ENCODE measurements at places on chromosomes 1 and 21.

DNA sequence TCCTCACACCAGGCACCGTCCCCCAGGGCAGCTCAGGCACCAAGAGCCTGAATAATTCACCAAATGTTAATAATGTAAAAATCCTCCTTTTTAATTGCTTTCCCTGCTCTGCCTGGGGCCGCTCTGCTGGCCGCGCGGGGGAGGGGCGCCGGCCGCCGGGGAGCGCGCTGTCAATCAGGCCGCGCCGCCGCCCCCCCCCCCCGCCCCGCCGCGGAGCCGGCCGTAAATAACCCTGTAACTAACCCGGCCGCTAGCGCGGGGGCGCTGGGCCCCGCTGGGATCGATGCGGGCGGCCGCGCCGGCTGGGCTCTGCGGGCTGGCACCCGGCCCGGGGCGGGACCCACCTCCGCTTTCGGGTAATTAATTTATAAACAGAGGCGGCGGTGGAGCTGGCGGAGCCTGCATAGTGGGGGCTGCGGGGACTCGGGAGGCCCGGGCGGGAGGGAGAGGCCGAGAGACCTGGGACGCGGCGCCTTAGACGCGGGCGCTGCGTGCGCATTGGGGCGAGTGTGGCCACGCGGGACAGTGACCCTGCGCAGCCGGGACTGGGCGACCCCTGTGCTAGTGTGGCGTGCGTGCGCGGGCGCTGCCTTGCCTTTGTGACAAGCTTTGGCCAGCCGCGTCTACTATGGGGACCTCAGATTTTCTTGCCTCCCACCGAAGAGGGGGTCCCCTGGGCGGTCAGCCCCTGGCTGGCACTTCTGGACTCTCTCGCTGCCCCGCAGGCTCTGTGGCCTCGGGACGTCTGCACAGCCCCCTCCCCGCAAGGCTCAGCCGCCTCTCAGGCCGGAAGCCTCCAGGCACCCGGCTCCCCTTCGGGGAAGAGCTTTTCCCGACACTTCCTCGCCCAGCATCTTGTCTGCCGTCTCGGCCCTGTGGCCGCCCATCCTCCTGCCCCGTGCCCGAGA lies 16.6 kb downstream of the SAMD11 start:
- no peak for DNase-seq

GRCh38 chr21:36156815-36157670 lies at the start of gene DOP1B:
Gene DOP1B, plus strand, starts transcription at chr21:36156824. Its CDS starts 7,910 bp downstream, at chr21:36164734.
- no peak for DNase-seq

DNA sequence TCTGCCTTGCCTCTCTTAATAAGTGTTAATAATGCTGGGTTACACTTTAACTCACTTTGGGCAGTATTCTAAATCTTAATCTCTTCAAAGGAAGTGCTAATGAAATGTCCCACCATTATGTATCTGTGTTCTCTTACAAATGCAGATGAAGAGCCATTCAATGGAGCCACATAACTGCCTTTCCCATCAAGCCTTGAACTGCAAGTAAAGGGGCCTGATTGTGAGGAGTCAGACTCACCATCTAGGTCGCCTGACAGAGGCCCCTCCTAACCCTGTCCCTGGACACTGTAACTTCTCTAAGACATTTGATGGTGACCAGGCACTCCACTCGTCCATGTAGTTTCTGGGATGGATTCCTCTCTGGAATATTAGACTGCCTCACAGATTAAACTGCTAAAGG lies 329.4 kb downstream of the KIF26B start:
- DNase-seq = no peak

DNA sequence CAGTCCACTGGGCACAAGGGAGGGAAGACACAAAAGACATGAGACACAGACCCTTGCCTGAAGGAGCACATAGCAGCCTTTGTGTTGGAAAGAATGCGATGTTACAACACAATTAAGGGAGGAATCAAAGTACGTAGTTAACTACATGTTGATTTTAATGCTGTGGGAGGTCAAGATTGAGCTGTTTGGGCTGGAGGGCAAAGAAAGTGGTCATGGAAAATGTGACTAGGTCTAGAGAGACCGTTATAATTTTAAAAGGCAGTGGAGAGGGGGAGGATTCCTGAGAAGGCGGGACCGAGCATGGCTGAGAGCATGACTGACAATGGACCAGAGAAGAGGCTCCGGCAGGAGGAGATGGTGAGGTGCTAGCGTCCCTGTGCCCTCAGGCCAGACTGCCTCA lies 111.8 kb upstream of the ATP1A1 start:
- DNase-seq = no peak

DNA sequence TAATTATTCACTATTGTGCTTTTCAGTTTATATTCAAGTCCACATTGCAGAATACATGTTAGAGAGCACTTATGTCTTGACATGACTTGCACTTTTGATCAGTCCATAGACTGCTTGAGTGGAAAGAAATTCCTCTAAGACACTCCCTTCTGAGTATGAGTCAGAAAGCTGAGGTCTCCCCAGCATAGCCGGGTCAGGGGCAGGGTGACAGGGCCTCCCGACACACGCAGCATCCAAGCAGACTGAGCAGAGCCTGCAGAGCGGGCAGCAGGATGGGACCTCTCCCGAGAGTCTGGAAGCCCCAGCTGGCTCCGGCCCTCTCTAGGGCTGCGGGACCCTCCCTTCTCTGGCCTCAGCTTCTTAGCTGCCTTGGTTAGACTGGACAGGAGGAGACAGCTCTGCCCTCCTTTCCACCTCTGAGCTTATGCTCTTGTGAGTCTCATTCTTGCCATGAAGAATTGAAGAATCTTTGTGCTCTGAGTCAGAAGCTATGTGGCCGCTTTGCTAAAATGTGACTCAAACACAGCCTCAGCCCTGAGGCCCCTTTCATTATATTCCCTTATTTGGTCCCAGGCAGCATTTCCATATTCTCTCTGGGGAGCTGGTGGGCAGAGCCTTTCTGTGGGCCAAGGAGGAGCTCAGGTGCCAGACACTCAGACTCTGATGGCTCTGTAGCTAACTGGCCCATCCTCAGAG lies 11.2 kb upstream of the CAPN2 start:
- DNase-seq = no peak

- no peak for DNase-seq
These were observed 39.6 kb downstream of the UCHL5 start for GRCh38 chr1:193019442-193020026.

DNA sequence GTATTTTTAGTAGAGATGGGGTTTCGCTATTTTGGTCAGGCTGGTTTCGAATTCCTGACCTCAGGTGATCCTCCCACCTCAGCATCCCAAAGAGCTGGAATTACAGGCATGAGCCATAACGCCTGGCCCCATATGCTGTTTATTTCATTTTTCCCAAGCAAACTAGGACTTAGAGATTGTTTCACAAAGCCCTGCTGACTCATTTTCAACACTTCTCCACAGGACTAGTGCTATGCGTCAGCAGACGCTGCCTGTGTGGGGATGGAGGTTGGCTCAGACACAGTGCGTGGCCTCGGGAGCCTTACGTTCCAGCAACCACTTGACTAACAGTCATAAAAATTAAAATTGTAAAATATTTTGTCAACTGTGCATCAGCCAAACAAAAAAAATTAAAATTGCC lies 22.7 kb downstream of the PKNOX1 start:
- DNase-seq = no peak

DNA sequence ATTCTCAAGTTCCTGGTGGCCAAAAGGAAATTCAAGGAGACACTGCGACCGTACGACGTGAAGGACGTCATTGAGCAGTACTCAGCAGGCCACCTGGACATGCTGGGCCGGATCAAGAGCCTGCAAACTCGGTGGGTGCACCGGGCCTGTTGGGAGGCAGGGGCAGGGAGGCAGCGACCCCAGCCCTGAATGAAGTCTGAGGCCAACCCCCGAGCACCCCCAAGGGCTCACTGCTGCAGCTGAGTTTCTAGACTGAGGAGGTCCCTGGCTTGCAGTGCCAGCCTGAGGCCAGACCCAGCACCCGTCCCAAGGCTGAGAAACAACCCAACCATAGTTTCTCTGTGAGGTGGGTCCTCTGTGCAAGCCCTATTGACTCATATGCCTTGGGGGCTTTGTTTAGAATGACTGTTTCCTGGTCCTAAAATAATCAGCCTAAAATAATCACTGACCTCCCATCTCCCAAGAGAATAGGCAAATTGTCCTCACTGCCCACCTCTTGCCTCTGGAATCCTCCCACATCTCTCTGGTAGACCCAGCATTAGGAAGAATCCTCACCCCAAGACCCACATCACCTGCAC lies 27.1 kb downstream of the CITED4 start:
- no peak for DNase-seq

DNA sequence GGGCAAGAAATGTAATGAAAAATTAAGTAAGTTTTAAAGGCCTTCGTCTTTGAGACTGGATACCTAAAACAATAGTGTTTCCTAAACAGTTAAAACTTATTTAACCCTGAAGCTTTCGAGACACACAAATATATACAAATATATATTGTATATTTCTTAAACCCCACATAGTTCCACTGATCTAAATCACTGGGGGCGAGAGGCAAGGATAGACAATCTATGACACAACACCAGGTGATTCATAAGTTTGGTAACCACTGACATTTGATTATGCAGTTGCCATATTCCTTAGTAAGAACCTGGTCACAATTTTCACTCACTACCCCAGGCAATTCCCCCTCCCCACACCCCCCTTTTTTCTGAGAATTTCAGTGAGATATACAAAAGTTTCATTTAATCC lies 55.3 kb upstream of the BOLA1 start:
- no peak for DNase-seq

Measured in stimulated activated CD8-positive, alpha-beta memory T cell treated with anti-CD3 and anti-CD28 coated beads, Interleukin-4, amount 100 ng/mL, for 1 hour (primary cell).